ENCODE measurements at places on chromosomes 12 and 14.

DNA sequence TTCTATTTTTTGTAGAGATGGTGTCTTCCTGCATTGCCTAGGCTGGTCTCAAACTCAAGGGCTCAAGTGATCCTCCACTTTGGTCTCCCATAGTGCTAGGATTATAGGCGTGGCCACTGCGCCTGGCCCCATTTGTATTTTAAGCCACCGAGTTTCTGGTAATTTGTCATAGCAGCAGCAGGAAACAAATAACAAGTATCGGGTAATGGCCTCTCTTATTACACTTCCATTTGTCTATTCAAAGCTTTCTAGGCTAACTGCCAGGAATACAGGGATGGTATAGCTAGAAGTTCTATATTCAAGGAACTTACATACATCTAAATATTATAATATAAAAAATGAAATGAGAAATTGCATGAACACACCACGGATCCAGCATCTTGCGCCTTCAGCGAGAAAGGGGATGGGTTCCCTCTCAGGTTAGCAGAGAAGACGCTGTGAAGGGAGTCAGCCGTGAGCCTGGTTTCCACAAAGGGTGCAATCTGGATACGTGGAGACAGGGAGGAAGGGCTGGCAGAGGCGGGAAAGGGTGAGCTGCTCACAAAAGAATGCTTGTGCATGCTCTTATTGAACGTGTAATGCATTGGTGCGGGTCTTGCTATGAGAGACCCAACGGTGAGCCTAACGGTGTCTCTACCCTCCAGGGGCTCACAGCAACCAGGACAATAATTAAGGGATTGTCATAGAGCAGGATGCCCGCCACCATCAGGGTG is 9.5 kb downstream of the BDKRB1 start:
- no peak for DNase-seq

GRCh38 chr12:21677622-21678277 is 20.1 kb upstream of the LDHB start:
- peak; percentile 18 for DNase-seq

- no peak for DNase-seq
Measured at GRCh38 chr12:32756476-32757066, 874 bp upstream of the YARS2 start.

- no peak for DNase-seq
Measured at GRCh38 chr12:119222222-119222951, 43.7 kb downstream of the HSPB8 start.

DNA sequence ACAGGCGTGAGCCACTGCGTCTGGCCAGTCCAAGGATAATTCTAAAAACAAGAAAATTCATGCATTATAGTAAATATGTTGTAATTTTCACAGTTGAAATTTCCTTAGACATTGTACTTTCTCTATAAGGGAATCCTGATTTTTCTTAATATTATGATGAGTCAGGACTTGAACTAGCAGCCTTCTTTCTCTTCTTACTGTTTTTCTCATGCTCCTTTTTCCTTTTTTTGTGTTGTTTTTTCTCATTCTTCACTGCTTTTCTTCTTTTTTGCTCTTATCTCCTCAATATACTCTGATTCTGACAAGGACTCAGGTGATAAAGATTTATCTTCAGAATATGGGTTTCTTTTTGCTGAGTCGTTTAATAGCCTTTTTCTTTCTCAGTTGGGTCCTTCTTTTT is 117.7 kb downstream of the LMNTD1 start:
- DNase-seq: no peak

DNA sequence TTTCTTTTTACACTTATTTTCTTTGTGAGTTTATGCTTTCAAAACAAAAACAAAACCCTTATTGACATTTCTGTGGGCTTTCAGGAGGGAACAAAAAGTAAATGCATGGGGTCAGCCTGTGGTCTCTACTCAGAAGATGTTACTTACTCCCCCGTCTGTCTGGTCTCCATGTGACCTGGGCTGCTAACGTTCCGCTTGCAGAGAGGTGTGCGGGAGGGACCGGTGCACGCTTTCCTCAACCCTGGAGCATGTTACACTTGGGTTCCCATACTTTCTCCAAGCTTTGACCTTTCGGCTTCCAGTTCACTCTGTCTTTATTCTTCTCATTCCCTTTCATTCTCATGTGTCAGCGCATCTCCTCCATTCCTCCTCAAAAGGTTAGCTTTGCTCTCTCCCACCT is 36.5 kb downstream of the ZC3H14 start:
- DNase-seq: no peak

- no peak for DNase-seq
Measured at GRCh38 chr14:75661499-75661814, 411 bp downstream of the TTLL5 start.

- no peak for DNase-seq
Measured at GRCh38 chr14:33720284-33720787, 230.5 kb downstream of the EGLN3 start.
